ENCODE measurements at places on chromosomes 5 and 9.

DNA sequence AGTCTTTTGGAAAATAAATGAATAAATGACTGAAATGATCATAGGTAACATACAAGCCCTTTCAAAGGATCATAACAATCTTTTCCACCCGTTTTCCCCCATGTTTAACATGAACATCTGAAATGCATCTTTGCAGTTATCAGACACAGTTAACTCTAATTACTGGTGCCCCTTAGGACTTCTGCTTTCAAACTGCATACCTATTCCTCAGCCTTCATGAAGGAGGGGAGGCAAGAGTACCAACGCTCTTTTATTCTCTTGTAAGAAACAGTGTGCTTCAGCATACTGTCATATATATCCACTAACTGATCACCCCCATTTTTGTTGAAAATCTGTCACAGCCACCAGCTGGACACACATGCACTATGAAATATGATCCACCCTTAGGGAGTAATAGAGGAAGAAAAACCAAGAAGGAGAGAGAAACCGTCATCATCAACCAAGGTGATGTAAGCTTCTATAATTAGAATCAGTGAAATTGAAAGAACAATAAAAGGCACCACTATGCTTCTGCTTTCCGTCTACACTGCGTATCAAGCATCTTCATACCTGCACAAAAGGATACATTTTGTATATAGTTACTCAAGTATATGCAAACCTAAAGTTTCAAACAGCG lies 98.7 kb downstream of the RAPGEF6 start:
- peak; percentile 50 for DNase-seq

DNA sequence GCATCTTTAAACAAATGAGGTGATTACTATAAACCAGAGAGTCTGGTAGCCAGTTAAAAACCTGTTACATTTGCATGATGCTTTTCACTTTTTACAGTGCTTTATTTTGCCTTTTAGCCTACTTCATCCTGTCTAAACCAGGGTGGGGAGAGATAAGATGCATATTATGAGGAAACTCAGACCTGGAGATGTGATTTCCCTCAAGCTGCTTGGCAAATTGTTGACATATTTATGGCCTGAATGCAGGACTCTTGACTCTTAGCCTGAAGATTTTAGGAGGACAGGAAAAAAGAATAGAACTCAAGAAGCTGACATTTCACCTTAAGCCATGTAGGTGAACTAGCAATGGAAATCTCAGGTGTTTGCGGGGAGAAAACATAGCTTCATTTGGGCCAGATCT lies 202.8 kb downstream of the NMUR2 start:
- no peak for DNase-seq

DNA sequence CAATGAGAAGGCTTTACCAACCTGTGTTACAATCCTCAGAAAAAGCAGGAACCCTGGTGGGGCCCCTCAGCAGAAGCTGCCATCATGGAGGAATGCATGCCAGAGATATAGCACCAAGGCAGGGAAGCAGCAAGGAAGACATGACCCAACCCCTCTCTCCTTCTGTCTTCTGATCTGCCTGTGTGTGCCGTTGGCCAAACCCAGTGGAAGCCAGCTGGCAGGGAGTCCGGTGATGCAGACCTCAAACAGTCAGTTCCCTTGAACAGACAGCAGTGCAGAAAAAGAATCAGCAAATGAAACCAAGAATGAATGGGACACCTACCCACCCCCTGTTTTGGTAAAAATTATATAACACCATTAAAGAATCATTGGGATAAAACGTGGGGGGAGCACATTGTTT lies 234.2 kb downstream of the ZNF608 start:
- no peak for DNase-seq

DNA sequence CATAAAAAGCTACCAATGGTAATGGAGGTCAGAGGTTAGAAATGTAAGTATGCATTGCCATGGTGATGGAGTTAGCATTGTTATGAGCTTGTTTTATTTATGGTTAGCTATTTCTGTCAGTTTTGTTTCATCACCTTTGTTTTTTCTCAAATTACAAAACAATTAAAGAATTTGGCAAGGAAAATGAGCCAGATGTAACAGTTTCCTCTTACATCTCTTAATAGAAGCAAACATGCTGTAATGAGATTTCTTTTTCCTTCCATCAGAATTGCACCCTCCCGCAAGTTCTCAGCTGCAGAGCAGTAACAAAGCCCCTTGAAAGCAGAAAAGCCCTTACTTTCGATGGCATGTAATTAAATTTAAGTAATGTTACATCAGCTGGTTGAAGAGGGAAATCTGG lies 233.0 kb downstream of the SGCD start:
- no peak for DNase-seq

GRCh38 chr9:101225271-101225670 lies 159.5 kb downstream of the BAAT start:
- no peak for DNase-seq

GRCh38 chr5:155394727-155395126 lies 381.2 kb downstream of the KIF4B start:
- no peak for DNase-seq

GRCh38 chr9:94269264-94269663 lies 10.2 kb downstream of the ZNF169 start:
- no peak for DNase-seq

DNA sequence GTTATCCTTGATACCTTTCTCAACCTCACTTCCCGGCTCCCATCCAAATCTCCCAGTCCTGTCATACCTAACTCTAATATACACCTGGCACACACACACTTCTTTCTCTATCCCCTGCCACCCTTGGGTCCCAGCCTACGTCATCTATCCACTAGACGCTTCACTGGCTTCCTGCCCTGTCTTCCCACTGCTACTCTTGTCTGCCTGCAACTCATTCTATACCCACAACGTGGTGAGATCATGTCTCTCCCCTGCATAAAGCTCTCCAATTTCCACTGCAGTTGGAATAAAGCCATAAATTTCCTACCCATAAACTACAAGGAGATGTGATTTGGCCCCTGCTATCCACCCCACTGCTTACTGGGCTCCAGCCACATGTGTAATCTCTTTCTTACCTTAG lies 93.5 kb downstream of the JMY start:
- DNase-seq, result no peak

DNA sequence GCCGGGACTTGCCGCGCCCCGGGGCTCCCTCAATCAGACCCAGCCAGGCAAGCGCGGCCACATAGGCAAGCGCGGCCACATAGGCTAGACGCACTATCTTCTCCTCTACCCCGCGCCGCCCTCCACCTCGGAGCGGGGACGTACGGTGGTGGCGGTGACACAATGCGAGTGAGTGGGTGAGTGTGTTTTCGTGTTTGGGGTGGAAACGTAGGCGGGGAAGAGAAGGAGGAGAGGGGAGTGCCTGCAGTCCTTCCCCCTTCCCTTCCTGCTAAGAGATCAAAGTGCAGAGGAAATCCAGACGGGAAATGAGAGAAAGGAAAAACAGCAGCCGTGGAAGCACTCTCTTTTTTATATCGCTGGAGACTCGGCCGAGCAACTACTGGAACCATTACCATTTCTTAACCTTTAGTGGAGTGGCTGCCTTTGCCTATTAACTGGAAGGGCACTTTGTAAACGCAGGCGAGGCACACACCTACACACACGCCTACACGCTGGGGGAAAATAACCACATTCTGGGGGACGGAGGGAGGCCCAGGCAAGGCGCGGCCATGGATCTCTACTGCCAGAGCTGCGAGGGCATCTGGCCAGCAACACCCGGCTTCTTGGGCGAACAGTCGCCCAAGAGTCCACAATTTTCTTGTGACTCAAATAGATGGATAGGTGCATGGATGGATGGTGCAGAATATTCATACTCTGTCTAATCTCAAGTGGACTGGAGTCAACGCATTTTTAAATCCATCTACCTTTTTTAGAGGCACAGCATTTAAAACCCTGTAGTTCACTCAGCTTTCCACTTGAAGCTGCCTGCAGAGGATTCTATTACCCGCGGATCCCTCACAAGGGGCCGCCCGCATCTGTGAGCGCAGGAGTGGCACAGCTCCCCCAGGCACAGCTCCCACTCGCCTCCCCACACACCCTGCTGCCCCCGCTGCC lies 2.1 kb downstream of the EDIL3 start:
- no peak for DNase-seq

- DNase-seq, result peak; percentile 69
These were observed 8.5 kb downstream of the EXOSC3 start for GRCh38 chr9:37776328-37776727.

GRCh38 chr5:135966165-135966564 lies 11.4 kb upstream of the LECT2 start:
- DNase-seq, result no peak

- DNase-seq, result peak; percentile 39
These were observed 61.2 kb downstream of the FYB1 start for GRCh38 chr5:39158127-39158593.

GRCh38 chr5:115180165-115180709 lies 10.5 kb upstream of the TRIM36 start:
- DNase-seq, result peak; percentile 33

GRCh38 chr9:91889161-91889911 lies 60.7 kb downstream of the ROR2 start:
- no peak for DNase-seq

DNA sequence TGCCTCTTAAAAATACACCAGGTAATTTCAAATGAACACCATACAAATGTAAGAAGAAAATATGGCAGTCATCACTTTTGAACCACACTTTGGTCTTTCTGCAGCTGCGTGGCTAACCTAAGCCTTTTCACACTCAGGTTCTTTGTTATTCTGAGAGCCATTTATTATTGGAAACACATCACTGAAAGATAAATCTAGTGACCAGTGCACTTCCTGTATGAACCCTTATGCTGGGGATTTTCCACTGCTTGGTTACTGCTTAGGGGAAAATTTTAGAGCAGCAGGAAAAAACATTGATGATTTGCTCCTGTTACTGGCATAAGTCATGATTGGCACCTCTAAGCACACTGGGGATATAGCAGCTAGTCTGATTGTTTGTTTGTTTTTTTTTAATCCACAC lies 58.6 kb upstream of the RANBP3L start:
- no peak for DNase-seq

GRCh38 chr5:172681421-172681820 lies 40.4 kb downstream of the NEURL1B start:
- DNase-seq, result no peak

GRCh38 chr5:43485406-43485805 lies 1.7 kb upstream of the TMEM267 start:
- DNase-seq, result no peak

- DNase-seq, result peak; percentile 24
These were observed 209.1 kb downstream of the NR2F1-AS1 start for GRCh38 chr5:93371893-93372292.

DNA sequence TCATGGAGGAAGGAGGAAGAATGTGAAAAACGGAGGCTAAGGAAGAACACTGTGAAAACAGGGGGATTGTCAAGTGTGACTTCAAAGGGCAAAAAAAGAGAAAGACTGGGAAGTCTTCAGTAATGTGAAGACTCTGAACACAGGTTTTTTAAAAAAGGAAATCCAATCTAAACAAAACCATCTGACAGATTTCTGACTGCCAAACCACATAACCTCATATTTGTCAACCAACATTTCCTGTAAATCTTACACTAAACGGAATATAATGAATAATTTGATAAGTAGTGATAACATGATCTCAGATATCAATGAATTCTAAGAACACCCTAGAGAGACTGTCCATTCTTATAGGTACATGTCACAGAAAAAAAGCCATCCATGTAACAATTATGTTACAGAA lies 124.7 kb downstream of the FBN2 start:
- peak; percentile 23 for DNase-seq

DNA sequence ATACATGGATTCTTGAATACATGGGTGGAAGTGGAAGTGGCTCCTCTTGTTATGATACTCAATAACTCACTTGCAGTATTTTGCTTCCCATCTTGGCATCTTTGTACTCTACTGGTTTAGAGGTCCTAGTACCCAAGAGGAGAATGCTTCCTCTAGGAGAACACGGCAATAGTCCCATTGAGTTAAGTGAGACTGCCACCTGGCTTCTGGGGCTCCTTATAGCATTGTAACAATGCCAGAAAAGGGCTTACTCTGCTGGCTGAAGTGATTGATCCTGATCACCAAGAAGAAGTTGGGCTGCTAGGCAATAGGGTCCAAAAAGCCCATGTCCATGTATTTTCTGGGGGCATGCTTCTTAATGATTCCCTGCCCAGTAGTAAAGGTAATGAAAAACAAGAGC lies 627.6 kb upstream of the SGCD start:
- no peak for DNase-seq

GRCh38 chr5:37532976-37533740 lies 154.0 kb downstream of the WDR70 start:
- DNase-seq, result no peak

DNA sequence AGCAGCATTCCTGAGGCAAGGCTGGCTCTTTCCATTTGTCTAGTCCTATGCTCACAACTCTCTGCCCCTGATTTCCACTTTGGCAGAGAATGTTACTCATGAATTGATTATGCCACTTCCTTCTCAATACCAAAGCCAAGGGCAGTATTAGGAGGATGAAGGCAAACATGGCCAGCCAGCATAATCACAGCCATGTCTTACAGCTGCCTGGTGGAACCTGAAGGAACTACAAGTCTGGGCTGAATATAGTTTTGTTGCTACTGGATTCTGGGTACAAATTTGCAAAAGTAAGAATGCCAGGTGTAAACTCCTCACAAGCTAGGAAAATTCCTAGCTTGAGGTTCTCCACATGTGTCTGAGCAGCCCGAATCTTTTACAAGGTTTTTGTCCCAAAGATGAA lies 4.2 kb downstream of the SIL1 start:
- DNase-seq, result no peak

DNA sequence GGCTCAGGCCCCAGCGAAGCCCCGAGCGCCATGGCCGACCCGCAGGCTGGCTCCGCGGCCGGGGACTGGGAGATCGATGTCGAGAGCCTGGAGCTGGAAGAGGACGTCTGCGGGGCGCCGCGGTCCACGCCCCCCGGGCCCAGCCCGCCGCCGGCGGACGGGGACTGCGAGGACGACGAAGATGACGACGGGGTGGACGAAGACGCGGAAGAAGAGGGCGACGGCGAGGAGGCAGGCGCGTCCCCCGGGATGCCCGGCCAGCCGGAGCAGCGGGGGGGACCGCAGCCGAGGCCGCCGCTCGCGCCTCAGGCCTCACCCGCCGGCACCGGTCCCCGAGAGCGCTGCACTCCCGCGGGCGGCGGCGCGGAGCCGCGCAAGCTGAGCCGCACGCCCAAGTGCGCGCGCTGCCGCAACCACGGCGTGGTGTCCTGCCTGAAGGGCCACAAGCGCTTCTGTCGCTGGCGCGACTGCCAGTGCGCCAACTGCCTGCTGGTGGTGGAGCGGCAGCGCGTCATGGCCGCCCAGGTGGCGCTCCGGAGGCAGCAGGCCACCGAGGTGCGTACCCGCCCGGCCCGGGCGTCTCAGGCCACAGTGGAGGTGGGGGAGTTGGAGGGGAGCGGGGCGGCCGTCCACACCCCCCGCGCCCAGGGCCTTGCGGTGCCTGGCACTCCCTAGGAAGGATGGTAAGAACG lies 1.6 kb downstream of the DMRT2 start:
- DNase-seq, result no peak
